ENCODE measurements at places on chromosomes 4 and X. TPM values are rescaled to one million over a fixed set of nuclear protein-coding genes. Genes with fewer than 3 reads are reported as not detected.

DNA sequence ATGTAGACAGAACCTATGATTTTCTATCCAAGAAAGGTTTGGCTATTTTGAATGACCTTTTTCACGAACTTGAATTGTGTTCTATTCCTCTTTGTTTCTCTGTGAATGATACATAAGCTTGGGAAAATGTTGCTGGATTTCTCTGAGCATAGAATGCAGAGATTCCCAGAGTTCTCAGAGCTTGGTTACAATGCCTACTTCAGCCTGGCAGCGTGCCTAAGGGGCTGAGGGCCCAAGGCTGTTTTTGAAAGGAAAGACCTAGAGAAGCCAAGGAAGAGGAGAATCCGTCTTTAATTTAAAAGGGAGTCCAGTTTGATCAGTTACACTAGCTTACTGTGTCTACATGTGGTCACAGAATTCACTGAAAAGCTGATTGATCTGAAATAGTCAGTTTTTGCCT is 55.3 kb upstream of the CXorf51B start:
- no peak for DNase-seq

DNA sequence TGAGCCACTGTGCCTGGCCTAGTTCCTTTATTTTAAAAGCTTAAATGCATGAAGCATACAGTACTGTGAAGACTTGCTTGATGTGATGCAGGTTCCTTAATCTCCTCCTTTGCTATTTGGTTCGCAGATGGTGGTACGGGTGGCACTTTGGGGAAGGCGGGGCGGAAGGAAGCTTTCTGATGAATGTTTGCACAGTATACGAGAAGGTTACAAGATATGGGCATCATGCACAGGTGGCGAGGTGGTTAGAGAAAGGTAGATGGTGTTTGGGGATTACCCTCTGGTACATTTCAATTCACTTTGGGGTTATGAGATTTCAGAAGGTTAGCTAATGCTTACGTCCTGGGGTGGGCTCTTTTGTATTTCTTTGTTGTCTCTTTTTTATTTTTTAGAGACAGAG is 17.2 kb downstream of the RHOH start:
- no peak for DNase-seq

- DNase-seq: no peak
These were observed 17.5 kb downstream of the PALLD start for GRCh38 chr4:168514249-168514852.

GRCh38 chr4:142556570-142557238 is 289.4 kb downstream of the INPP4B start:
- no peak for DNase-seq

GRCh38 chr4:98958065-98958464 is 29.1 kb upstream of the EIF4E start:
- no peak for DNase-seq

DNA sequence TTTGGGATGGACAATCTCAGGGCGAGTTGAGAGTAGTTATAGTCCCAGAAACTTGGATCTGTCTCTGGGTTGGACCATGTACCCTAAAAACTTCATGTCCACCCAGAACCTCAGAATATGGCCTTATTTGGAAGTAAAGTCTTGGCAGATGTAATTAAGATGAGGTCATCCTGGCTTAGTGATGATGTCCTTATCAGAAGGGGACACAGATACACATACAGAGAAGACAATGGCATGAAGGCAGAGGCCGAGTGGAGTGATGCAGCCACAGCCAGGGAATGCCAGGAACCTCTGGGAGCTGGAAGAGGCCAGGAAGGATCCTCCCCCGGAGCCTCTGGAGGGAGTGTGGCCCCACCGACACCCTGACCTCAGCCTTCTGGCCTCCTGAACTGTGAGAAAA is 61.2 kb upstream of the STX18 start:
- DNase-seq: no peak

- no peak for DNase-seq
These were observed 13.7 kb downstream of the CLRN2 start for GRCh38 chr4:17528551-17529165.

GRCh38 chr4:38860788-38861424 is 4.3 kb upstream of the TLR6 start:
- peak; percentile 74 for DNase-seq

- no peak for DNase-seq
These were observed 168.4 kb downstream of the MAD2L1 start for GRCh38 chr4:119898211-119898610.

GRCh38 chr4:57554556-57555092 is 444.4 kb upstream of the IGFBP7 start:
- no peak for DNase-seq

- no peak for DNase-seq
These were observed 1443.5 kb downstream of the FAM133A start for GRCh38 chrX:95117556-95117955.

DNA sequence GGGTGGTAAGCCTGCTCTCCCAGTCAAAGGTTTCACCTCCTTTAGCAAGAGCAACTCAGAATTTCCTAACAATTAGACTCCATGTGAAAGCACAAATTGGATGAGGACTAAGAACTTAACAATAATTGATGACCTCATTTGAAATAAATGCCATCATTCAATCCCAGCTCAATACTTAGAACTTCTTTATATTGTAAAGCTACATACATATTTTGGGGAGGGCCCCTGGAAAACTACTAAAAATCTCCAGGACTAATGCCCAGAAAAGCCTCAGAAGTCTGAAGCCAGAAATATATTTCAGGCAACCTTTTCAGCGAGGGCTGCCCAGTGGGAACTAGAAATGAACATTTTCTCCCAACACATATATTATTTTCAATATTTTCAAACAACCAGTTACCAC is 38.1 kb downstream of the AMOT start:
- no peak for DNase-seq

DNA sequence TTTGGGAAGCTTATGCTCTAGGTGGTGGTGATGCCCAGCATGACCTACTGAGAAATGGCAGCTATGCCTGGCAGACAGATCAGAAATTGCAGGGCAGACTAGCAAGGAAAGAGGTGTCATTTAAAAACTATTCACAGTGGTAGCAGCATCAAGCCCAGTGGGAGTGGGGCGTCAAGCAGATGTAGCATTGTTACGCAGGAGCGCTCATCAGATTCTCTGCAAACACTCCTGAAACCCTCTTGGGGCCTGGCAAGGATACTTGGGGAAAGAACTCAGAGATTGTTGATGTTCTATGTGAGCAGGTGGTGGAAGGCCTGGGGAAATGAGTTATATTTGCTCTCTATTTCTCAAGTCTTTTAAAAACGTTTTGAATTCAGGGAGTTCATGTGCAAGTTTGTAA is 437.6 kb downstream of the RAPGEF2 start:
- DNase-seq: no peak

DNA sequence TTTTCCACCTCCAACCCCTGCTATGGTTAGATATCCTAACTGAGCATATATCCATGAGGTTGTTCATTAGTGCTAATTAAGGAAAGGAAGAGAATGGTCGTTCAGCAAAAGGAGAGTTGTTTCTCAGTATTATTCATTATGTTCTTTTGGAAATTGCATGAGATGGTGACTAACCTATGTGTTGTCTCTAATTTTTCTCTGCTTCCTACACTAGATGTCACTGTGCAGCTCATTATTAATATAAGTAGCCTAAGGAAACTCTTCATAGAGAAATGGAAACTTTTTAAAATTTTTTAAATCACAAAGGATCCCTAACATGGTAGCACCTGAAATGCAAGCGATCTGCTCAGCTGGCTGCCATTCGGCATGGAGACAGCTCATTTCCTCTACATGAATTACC is 67.7 kb upstream of the FAM9A start:
- DNase-seq: no peak

DNA sequence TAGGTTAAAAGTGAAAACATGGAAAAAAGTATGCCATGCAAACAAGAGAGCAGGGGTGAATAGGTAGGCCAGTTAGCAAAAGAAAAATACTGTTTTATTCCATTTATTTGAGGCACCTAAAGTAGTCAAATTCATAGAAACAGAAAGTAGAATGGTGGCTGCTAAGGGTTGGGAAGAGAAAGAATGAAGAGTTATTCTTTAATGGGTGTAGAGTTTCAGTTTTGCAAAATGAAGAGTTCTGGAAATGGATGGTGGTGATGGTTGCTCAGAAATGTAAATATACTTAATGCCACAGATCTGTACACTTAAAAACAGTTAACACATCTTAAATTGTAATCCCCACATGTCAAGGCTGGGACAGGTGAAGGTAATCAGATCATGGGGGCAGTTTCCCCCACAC is 29.7 kb downstream of the PARM1 start:
- DNase-seq: no peak

GRCh38 chrX:41858161-41858775 is 65.1 kb downstream of the CASK start:
- DNase-seq: no peak

- DNase-seq: no peak
These were observed 4.6 kb downstream of the GAB1 start for GRCh38 chr4:143341186-143341755.

GRCh38 chrX:138128027-138128671 is 562.2 kb downstream of the ZIC3 start:
- peak; percentile 1 for DNase-seq

DNA sequence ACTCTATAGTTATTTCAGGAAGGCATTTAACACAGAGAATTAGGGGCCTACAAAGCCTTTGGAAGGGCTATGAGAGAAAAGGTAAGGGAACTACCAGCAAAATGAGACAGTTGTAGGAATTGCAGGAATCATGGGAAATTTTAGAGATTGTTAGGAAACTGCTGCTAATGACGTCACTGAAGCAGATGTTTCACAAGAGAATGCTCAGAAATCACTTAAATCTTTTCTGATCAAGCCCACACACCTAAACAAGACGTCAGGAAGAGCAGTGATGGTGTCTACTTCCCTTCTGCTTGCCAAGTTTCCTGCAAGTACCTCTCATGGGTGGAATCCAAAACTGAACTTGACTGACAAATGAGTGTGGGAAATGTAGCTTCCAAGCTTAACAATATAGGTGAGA is 5.1 kb downstream of the OR13H1 start:
- DNase-seq: no peak

- DNase-seq: no peak
These were observed 6.6 kb upstream of the GUF1 start for GRCh38 chr4:44671636-44672035.

DNA sequence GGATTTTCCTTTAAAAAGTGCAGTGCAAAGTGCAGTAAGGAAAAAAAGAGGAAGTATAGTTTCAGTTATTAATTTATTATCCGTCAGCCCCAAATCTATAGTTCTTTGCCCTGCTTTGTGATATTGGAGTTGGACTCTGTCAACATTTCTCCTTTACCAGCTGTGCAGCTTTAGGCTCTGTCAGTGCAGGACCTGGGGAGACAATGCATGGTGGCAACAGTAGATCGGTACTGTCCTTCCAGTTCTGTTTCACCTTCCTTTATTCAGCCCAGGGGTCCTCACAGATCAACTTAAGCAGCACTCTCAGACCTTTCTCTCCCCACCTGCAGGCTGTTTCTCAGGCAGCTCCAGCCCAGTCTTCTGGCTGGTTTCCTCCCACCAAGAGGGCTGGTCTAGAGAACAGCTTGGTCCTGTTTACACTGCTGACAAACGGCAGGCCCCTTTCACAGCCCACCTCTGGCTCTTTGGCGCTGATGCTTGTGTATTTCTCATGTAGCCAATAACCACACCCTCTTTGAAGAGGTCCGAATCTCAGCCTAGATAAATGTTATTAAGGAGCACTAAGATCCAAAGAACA is 71.6 kb downstream of the MCUB start:
- DNase-seq: no peak

DNA sequence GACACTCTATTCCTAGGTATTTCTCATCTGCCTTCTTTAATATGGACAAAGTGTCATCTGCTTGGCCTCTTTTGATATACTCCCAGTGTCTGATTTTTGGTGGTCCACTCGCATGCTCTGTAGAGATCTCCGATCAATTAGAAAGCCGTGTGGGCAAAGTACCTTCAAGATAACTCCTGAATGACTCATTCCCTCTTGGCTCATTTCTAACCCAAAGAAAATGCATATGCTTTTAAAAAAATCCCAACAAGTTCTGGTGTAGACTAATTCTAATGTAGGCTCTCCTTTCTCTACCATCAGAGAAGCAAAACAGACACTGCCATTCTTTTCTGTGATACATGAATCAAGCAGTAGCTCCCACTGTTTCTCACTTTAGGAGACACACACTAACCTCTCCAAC is 714.9 kb upstream of the ADGRL3 start:
- DNase-seq: no peak

ADAM29 gene
- not detected for total RNA-seq

HSFX1 gene
- 0.44 TPM for total RNA-seq

GLOD5 gene
- total RNA-seq: not detected

MSANTD1 gene
- total RNA-seq: 0.71 TPM

ARMCX1 gene
- total RNA-seq: 0.15 TPM

IL2RG gene
- total RNA-seq: 0.64 TPM

NLGN3 gene
- 1.4 TPM for total RNA-seq

TKTL2 gene
- not detected for total RNA-seq

DCUN1D4 gene
- total RNA-seq: 50.2 TPM

PPEF2 gene
- not detected for total RNA-seq
